ENCODE measurements at places on chromosomes 16 and 17. TPM values are rescaled to one million over a fixed set of nuclear protein-coding genes. Genes with fewer than 3 reads are reported as not detected.

DNA sequence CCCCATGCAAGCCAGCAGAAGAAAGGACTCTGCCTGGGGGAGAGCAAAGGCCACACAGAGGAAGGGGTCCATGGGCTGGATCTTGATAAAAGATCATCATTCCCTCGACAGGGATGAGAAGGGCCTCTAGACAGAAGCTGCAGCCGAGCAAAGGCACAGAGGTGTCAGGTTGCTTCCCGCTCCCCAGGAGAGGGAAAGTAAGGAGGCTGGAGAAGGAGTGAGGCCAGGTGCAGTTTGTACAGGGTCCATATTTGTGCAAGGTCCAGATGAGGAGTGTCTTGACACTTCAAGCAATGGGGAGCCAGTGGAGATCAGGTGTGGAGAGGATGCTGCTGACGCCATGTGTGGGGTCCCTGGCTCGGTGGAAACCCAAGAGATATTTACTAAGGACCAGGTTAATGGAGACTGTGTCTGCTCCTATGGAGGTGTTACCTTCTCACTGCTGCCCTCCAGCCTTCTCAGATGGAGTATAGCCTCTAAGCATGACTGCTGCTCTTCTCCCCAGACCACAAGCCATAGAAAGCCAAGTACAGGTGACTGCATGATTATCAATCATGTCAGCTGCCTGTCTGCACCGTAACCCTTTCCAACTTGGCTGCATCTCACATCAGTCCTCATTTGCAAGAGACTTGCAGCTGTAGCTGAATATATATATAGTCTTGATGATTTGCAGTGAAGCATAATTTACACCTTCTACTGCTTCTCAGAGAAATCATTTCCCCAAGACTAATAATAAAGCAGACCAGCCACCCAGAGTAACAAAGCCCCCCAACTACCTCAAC is 21.1 kb downstream of the GAS7 start:
- DNase-seq: no peak

GRCh38 chr17:27239046-27239445 is 54.9 kb upstream of the WSB1 start:
- no peak for DNase-seq

ICAM2 gene
- total RNA-seq: 30.6 TPM

CES3 gene
- total RNA-seq: 1.6 TPM

GRCh38 chr17:34291721-34292348 is 6.3 kb downstream of the CCL11 start:
- DNase-seq: no peak
